Bronchus fibroblast of lung (primary cell): ENCODE measurements at places on chromosomes 1 and 21. TPM values are rescaled to one million over a fixed set of nuclear protein-coding genes. Genes with fewer than 3 reads are reported as not detected.

The ANKRD45 gene
- total RNA-seq = 0.30 and 0.50 TPM in 2 replicates

The PRDM16 gene
- total RNA-seq = 0.17 and 0.45 TPM in 2 replicates

The NTMT2 gene
- not detected in 2 replicates for total RNA-seq

The MYOCOS gene
- not detected in 2 replicates for total RNA-seq

The GRIK3 gene
- total RNA-seq = not detected in 2 replicates

The MIER1 gene
- total RNA-seq = 10.3 and 12.3 TPM in 2 replicates

The ARHGEF2 gene
- 130 and 152 TPM in 2 replicates for total RNA-seq

The TFAP2E gene
- under 0.01 TPM in 1 of 2 replicates, not detected in the other for total RNA-seq
